ENCODE measurements at places on chromosomes 1 and 21.

- DNase-seq: no peak
These were observed 52.5 kb downstream of the MDM4 start for GRCh38 chr1:204568576-204569315.

DNA sequence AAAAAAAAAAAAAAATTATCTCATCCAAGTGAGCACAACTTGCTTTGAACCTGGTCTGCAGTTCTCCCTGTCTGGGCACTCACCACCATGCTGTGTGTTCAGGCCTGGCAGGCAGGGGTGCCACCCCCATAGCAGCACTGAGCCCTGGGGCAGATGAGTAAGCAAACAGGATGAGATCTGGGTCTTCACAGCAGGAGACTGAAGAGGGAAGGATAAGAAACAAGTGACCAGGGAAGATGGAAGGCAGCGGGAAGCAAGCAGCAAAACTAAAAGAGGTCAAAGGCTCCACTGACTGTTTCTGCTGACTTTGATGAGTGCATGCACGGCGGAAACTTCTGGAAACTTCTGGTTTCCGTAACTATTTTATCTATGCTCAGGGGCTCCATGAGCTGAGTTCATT, 133.5 kb upstream of the SOD1 start:
- DNase-seq: no peak

DNA sequence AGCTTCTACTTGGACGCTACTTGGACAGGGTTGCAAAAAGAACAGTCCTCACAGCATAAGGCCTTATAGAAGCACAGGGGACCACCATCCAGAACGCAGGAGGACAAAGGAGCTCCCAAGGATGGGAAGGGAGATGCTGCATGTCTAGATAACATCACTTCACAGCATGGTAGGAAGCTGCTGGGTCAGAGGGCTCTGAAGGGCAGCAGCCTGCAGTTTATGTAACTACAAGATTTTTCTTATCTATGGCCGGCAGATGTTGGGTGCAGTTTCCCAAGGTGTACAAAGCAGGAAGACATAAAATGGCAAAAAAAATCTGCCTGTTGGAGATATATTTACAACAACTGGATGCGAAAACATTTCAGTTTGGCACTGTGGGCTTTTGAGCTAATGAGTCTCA, 45.3 kb upstream of the SLC5A9 start:
- DNase-seq: no peak

DNA sequence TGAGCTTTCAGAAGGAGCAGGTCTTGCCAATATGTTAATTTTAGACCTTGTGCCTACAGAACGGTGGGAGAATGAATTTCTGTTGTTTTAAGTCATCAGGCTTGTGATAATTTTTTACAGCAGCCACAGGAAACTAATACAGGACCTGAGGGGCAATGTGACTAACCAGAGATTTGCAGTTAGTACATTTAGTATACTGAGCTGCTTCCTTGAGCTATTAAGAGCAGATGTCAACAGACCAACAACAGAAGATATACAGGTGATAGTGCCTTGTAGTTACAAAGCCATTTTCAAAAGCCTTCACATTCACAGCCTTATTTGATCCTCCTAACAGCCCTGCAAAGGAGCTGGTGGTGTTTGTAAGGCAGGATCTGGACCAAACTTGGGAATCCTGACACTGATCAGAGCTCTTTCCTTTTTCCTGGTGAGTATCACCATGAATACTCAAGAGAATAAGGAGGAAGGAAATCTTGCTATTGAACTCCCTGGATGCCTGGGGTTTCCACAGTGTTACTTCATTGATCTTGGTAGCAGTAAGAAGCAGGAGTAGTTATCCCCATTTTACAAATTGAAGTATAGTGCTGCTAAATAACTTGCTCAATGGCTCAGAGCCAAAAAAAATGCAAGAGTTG, 4.7 kb upstream of the SLAMF1 start:
- no peak for DNase-seq

- no peak for DNase-seq
These were observed 4.5 kb upstream of the EXTL1 start for GRCh38 chr1:26016953-26017545.

DNA sequence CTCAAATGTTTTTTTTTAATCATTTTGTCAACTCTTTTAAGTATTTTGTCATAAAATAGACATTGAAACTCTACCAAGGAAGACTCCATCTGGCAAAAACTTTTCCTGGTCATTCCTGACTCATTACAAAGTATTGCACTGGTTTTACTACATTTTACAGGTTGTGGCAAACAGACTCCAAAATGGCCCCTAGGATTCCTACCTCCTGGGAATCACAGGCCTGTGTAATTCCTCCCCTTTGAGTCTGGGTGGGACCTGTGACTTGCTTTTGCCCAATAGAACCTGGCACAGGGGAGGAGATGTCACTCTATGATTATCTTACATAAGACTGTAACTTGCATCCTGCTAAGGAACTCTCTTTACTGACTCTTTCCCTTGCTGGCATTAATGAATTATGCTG, 123.6 kb upstream of the KCNJ6 start:
- DNase-seq: no peak

DNA sequence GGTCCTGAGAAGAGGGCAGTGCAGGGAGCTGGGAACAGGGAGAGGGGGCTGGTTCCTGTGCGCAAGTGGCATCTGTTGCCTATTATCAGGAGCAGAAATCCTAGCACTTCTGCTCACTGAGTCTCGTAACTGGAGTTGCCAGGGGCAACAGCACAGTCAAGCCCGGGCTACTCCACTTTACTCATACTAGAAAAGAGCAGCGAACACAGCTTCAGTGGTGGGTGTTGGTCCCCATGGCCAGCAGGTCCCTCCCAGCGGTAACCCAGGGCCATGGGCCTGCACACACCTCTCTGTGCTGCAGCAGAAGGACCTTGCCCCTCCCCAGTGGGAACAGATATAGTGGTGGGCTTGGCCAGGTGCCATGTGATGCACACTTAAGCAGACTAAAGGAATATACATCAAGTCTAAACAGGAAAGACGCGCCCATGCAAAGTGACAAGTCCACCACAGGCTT, 8.5 kb downstream of the PYCR2 start:
- DNase-seq: no peak

DNA sequence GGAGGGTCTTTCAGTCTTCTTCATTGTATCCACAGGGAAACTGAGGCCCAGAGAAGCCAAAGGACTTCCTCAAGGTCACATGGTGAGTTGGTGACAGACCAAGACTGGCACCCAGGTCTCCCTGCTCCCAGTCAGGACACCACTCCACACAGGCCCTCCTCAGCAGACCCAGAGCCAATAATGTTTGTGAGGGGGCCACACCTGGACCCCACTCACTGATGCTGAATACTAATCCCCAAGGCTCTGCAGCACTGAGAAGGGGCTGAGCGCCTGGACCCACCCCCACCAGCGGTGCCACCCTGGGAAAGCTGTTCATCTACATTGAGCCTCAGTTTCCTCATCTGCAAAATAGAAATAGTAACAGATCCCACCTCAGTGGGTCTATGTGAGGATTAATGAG, 79.5 kb downstream of the GLIS1 start:
- no peak for DNase-seq

- DNase-seq: no peak
These were observed 23.8 kb upstream of the DIPK1A start for GRCh38 chr1:92985101-92985500.

- DNase-seq: no peak
These were observed 15.1 kb downstream of the FAAP20 start for GRCh38 chr1:2179283-2180013.

GRCh38 chr1:160256396-160257046, 5.8 kb downstream of the DCAF8 start:
- DNase-seq: no peak

DNA sequence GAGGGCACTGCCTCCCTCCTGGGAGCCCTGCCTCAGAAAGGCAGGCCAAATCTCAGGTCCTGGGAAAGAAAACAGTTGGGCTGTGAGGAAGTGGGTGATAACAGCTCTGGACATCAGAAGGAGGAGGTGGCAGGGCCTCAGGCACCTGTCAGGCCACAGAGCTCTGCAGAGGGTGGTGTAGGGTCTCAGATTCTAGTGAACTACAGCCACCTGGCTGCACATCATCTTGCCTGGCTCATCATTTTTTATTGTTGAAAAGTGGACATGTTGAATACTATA, 15.3 kb upstream of the ZNF678 start:
- DNase-seq: no peak
